ENCODE measurements at places on chromosomes 3 and 15.

DNA sequence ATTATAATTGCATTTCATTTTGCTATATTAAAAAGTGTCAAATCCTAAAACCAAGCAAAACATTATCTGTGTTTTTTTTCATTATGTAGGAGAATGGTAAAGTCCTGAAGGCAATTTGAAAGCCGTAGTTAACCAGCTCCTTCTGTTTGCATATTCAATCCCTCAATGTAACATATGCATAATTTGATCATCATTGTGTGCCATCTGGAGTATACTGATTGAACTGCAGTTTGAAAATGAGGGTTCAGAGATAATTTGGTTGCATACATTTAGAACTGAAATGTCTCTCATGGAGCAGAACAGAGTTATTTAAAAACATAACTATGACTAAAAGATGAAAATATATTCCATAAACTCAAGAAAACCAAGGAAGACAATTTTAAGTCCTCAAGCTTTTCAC lies 518.6 kb downstream of the GBE1 start:
- no peak for DNase-seq

GRCh38 chr3:126028096-126028495 lies 55.8 kb downstream of the SLC41A3 start:
- DNase-seq = no peak

DNA sequence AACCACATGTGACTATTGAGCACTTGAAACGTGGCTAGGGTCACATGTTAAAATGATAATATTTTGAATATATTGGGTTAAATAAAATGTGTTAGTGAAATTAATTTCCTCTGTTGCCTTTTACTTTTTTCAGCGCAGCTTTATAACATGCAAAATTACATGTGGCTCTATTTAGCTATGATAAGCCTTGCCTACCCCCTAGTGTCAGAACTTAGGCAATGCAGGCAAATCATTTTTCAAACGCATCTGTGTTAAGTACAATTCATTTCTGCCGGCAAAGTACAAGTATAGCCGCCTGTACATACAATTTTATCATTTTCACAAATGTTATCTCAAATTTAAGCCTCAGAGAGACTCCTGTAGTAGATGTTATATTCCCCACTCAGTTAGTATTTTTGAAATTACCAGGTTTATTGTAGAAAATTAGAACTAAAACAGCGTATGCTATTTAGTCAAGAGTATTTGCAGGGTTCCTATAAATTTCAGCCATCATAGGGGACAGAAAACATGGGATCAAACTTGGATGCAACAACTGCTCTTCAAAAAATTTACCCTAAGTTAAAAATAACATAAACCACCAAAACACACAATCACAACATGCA lies 56.1 kb downstream of the TAFA4 start:
- DNase-seq = no peak

DNA sequence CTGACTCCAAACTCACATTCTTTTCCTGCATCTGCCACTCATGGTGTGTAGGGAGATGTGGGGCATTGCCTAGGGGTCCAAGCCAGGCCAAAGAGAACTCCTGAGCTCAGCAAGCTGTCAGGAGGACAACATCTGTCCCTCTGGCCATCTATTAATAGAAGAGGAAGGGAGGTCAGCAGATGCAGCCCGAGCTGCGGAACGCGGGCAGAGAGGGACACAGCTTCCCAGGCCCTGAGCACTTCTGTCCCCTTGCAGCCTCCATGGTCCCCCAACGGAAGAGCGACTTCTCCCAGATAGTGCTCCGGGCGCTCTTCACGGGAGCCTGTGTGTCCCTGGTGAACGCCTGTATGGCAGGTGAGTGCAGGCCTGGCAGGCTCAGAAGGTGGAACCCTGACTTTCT lies 37.3 kb upstream of the PDE8A start:
- no peak for DNase-seq
